Stimulated activated CD4-positive, alpha-beta T cell treated with anti-CD3 and anti-CD28 coated beads, Interleukin-2, amount 100 ng/mL, for 24 hours (primary cell): ENCODE measurements at places on chromosomes 7 and 10.

- no peak for DNase-seq
These were observed 261.6 kb downstream of the CELF2 start for GRCh38 chr10:11279314-11279713.

DNA sequence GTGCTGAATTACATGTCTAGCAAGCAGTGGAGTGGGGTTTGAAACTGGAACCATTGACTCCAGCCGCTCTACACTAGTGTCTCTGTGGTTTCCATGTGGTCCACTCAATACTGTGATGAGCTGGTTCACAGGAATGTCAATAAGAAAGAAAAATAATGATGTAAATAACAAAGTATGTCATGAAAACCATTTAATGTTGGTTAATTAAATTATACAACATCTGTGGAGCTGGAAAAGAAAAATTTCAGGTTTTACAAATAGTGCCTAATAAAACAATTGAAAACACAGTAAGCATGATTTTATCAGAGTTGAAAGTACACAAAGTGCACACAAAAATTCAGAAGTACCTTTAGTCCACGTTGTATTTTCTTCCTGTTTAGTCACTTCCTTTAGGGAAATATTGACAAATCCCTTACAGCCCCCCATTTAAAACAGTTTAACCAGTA lies 28.7 kb upstream of the NAMPT start:
- DNase-seq: no peak

DNA sequence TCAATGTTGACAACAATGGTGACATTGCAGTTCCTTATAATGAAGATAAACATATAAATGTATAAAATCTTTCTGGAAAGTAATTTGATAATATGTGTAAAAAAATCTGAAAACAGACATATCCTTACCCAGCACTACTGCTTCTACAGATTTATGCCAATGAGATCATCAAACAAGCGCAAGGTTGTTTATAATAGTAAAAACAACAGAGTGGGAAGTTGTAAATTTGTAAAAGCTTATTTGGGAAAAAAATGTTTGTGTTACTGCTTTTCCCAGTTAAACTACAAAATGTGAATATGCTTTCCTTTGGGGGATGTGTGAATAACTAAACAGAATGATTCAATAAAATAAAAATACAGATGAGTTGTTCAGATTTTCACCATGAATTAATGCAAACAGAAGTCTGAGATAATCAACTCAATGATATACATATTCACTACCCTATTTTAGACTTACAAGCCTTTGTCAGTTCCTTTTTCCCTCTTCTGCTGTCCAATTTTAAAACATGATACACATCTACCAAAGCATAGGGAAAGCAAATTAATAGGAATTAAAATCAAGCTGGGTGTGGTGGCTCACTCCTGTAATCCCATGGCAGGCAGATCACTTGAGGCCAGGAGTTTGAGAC lies 82.1 kb downstream of the USP6NL start:
- no peak for DNase-seq

GRCh38 chr10:132402781-132403241 lies 5.8 kb downstream of the PWWP2B start:
- no peak for DNase-seq

- no peak for DNase-seq
These were observed 44.6 kb upstream of the TSPAN13 start for GRCh38 chr7:16708980-16709379.

DNA sequence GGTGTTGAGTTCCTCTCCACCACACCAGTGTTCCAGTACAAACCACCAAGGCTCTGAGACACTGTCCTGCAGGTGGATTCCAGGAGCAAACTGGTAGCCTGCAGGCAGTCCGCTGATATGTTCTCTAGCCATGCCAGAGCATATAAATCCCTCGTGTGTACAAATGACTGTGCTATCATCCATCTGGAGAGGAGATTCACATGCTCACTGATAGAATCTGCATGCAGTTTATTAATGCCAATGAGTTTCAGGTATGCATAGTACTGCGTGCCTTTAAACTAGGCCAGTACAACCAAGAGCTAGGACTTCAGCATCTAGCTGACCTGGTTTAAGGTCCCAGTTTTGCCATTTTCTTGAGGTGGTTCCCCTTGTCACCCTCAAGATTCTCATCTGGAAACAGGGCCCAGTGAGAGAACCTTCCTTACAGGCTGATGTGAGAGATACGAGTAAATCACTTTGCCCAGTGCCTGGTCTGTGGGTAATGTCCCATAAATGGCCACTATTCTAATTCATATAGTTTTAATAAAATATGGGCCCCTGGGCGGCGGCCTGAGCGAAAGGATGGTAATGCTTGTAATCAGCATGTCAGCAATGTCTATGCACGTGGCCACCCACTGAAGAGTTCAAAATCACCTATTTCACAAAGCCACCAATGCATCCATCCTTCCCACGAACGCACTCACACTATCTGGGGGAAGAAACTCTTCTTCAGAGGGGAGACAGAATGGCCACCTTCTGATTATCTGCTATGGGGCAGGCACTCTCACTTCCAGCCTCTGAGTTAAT lies 268.0 kb upstream of the ZMIZ1 start:
- DNase-seq: no peak

- no peak for DNase-seq
These were observed 153.4 kb upstream of the KLF14 start for GRCh38 chr7:130887182-130887956.

DNA sequence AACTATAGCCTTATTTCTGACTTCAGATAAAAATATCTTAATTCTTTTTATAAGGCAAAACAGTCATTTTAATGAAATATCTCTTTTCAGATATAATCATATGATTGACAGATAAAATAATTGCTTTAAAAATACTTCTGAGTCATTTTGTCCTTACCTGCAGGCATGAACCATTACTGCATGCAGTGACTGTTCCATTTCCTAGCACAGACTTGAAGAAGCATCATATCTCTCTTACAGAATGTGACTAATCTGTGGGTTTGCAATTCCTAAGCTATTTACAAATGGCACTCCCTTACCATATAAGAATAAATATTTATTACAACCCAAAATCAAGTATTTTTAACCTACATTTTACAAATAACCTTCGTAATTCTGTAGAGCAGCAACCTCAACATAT lies 120.7 kb downstream of the SRPK2 start:
- DNase-seq: no peak

GRCh38 chr7:124403112-124403511 lies 362.5 kb downstream of the GPR37 start:
- DNase-seq: no peak

- DNase-seq: no peak
These were observed 59.8 kb upstream of the ZNRF2 start for GRCh38 chr7:30224511-30225062.

GRCh38 chr7:82039621-82040020 lies 269.8 kb upstream of the HGF start:
- DNase-seq: no peak

DNA sequence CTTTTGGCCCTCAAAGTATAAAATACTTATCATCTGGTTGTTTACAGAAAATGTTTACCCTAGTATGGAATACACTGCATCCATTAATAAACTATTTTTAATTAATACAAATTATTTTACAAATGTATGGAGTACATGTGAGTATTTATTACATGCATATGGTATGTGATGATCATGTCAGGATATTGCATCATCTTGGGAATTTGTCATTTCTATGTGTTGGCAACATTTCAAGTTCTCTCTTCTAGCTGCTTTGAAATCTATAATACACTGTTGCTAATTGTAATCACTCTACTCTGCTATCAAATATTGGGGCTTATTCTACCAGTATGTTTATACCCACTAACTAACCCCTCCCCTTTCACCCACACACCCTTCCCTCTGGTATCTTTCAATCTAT lies 103.9 kb upstream of the THSD7A start:
- DNase-seq: no peak

DNA sequence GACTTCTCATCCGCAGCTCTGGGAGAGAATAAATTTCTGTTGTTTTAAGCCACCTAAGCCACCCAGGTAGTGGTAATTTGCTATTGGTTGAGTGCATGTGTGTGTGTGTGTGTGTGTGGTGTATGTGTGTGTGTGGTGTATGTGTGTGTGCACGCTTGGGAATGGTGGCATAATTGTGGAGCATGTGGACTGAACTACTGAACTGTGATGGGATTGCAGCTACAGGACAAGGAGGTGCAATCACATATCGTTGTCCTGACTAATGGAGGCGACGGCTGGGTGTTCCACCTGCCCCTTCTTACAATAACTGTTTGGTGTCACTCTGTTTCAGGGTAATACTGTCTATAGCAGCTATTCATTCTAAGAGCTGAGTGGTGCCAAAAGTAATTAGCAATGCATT lies 448.7 kb upstream of the PFKP start:
- DNase-seq: no peak

- no peak for DNase-seq
These were observed 23.6 kb downstream of the CEP41 start for GRCh38 chr7:130417213-130417612.

- DNase-seq: no peak
These were observed 187.7 kb downstream of the ELFN1 start for GRCh38 chr7:1857487-1858421.

DNA sequence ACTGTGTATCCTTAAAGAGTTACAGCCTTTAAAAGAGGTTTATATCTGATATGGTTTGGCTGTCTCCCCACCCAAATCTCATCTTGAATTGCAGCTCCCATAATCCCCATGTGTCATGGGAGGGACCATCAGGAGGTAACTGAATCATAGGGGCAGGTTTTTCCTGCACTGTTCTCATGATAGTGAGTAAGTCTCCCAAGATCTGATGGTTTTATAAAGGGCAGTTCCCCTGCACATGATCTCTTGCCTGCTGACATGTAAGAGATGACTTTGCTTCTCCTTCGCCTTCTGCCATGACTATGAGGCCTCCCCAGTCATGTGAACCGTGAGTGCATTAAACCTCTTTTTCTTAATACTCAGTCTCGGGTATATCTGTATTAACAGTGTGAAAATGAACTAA lies 9.7 kb downstream of the RTKN2 start:
- DNase-seq: no peak
